Dermis blood vessel endothelial cell (primary cell): ENCODE measurements at places on chromosomes 2 and 18.

- peak; percentile 78 for DNase-seq
Observed at GRCh38 chr18:36809590-36810381, 19.0 kb downstream of the TPGS2 start.

- DNase-seq: peak; percentile 63
Observed at GRCh38 chr18:68623342-68623741, 91.6 kb downstream of the TMX3 start.

GRCh38 chr2:78351208-78351607 lies 674.3 kb upstream of the REG3G start:
- DNase-seq: no peak

GRCh38 chr2:198004173-198004572 lies 199.8 kb downstream of the PLCL1 start:
- no peak for DNase-seq

- DNase-seq: no peak
Observed at GRCh38 chr2:138823666-138824065, 43.5 kb upstream of the NXPH2 start.

- no peak for DNase-seq
Observed at GRCh38 chr2:105188343-105188742, 53.2 kb upstream of the GPR45 start.

DNA sequence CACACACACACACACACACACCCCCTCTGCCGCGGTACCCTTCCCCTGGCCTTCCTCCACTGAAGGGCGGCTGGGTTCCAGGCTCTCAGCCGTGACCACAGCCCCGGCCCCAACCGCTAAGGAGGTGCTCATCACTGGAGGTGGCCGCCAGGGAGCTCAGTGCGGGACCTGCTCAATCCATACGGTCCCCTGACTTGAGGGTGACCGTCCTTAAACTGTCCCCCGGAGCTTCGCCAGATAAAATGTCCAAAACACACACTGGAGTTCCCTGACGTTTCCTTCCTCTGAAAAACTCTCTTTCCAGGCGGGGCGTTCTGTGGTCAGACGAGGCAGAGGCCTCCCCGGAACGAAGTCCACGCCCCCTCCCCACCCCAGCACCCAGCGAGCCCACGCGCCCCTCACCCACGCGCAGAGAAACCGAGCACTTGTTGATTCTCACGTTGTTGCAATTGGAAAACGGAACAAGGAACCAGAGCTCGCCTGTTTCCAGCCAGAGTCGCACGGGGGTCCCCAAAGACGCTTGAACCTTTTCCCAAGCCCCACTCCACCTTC lies 1.4 kb downstream of the MBP start:
- DNase-seq: peak; percentile 26

DNA sequence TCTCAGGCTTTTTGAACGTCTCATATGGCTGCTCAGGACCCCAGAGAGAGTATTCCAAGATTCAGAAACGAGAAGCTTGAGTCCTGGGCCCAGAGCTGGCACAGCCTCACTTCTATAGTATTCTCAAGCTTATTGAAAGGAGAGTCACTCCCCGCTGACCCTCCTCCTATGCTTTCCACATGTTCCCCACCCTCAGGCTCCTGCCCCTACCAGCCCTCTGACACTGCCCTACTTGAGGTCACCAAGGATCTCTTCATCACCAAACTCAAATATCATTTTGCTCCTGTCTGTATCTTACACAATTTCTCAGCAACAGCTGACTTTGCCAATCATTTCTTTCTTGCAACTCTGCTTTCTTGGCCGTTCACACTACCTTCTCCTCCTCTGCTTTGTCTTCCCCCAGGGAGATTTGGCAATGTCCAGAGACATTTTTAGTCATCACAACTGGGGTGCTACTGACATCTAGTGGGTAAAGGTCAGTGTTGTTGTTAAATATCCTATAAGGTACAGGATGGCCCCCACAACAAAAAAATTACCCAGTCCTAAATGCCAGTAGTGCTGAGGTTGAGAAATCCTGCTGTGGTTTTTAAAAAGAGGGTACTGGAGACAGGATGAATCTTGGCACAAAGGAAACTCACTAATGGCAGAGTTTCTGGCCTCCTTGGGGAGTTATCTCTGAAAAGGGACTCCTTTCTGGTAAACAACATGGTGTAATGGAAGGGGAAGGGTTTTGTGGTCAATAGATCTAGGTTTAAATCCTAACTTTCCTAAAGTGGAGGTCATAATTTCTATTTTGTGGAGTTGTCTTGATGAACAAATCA lies 26.9 kb upstream of the INSIG2 start:
- peak; percentile 30 for DNase-seq

DNA sequence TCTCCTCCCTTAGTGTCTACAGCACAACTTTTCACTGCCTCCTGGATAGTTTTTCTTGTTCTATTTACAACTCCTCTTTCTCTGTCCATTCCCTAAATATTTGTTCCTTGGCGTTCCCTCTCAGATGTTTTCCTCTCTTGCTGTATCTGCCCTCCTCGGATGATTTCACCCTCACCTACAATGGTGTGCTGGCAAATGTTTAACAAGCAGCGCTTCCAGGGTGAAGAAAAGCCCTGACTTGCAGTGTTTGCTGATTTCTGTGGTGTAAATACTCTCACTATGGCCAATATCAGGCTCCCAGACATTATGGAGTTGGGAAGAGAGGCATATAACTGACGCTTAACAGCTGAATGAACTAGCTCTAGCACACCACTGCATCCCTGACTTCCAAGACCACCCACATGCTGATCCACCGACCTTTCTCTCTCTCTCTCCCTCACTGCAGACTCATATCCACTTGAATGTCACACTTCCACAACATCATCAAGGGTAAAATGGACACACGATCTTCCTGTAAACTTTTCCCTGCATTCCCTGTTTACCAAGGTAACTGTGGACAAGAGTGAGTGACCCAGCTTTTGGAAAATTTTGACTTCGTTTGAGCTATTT lies 31.5 kb upstream of the SPTBN1 start:
- DNase-seq: no peak

DNA sequence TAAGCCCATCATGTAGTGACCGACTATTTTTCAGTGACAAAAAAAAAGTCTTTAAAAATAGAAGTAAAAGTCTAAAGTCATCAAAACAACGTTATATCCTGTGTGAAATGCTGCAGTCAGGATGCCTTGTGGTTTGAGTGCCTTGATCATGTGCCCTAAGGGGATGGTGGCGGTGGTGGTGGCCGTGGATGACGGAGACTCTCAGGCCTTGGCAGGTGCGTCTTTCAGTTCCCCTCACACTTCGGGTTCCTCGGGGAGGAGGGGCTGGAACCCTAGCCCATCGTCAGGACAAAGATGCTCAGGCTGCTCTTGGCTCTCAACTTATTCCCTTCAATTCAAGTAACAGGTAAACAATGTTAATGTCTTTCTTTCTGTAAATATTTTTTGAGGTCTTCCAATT lies at the start of gene CD28:
CD28 (plus strand) TSS at position 237 of the 400 bp plus-strand sequence; CDS start at position 295, 58 bp downstream.
- no peak for DNase-seq

DNA sequence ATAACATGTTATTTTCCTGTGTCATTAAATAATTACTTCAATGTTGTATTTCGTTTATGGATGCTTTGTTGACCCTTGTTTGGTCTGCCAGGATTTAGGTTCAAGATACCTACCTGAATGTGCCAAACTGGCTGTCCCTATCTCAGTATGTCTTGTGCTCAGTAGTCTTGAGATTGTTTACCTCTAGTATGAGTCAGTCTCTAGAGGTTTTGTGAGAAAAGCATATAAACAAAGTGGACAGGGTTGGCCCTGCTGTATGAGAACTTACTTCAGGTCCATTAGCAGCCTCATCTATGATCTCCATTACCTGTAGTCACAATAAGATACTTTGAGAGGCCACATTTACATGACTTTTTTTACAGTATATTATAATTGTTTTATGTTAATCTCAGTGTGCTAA lies 17.8 kb downstream of the DDX18 start:
- no peak for DNase-seq

GRCh38 chr2:183349091-183349490 lies 224.8 kb downstream of the NUP35 start:
- DNase-seq: no peak

- no peak for DNase-seq
Observed at GRCh38 chr2:237453671-237454070, 33.4 kb upstream of the MLPH start.

GRCh38 chr2:223026357-223027110 lies 25.5 kb upstream of the KCNE4 start:
- peak; percentile 77 for DNase-seq

- peak; percentile 37 for DNase-seq
Observed at GRCh38 chr2:36753706-36754221, 57.3 kb downstream of the VIT start.

GRCh38 chr2:23042216-23042906 lies 342.6 kb upstream of the KLHL29 start:
- DNase-seq: no peak

GRCh38 chr2:20744366-20745335 lies 77.7 kb downstream of the GDF7 start:
- no peak for DNase-seq

GRCh38 chr2:50943791-50944190 lies 88.1 kb downstream of the NRXN1 start:
- no peak for DNase-seq

GRCh38 chr2:108278631-108279030 lies 10.1 kb upstream of the SULT1C2 start:
- no peak for DNase-seq

GRCh38 chr2:24107336-24107735 lies 15.8 kb downstream of the PFN4 start:
- DNase-seq: no peak

DNA sequence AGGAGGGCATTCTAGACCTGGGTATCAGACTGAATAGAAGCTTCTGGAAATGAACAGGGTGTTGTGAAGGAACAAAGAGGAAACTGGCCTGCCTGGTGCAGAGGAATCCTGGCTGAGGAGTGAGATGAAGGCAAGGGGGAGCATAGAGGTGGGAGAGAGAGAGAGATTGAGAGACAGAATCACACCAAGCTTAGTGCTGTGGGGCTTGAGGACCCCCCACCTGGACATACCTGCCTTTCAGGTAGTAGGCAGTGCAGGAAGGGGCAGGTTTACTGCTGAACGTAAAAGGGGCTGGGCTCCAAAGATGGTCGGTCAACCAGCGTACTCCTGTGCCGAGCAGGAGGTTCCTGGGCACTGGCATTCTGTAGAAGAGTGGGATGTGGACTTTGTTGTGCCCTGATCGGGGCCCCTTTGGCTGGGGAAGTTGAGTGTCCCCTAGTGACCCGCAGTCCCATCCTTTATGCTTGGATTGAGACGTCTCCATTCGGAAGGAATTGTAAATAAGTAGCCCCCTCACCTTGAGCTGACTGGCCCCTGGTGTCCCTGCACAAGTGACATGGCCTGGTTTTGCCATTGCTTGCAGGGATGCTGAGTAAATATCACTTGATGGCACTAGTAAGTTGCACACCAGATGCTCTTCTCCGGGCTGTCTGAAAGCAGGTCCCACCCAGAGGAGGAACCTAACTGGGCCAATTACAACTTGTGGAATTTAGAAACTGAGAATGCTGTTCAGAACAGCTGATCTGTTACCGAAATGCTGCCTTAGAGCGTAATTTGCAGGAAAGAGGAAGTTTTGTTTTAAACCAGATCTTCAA lies 1.4 kb downstream of the UBE2F start:
- DNase-seq: peak; percentile 42

DNA sequence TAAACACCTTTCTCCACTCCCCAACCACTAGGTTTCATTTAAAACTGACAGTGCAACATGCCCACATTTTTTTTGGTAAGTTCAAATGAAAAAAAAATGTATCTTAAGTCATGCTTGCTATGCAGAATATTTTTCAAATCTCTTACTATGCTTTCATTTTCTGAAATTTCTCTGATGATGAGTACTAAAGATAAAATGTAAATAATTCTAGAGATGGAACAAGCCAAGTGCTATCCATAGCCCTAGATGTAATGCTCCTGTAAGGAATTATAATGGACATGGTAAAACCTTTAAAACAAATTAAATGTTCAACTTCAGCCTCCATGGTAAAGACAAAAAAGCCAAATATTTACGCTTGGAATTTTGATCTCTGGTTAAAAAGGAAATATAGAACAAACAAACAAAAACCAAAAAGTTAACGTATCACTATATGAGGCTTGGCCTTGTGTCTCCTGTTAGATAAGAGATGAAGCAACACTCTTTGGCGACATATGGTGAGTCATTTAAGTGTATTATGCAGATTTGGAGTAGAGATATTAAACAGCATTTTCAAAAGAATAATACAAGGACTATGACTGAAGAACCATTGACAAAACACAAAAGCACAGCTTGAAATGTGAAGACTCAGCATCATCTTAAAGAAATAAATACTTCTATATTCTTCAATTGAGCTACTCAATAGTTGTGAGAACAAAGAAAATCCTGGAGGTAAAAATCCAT lies 392.0 kb upstream of the LYPD1 start:
- DNase-seq: no peak

GRCh38 chr2:82345910-82346309 lies 2041.4 kb upstream of the LRRTM1 start:
- DNase-seq: no peak

- DNase-seq: no peak
Observed at GRCh38 chr18:62678847-62679485, 36.4 kb upstream of the PHLPP1 start.

DNA sequence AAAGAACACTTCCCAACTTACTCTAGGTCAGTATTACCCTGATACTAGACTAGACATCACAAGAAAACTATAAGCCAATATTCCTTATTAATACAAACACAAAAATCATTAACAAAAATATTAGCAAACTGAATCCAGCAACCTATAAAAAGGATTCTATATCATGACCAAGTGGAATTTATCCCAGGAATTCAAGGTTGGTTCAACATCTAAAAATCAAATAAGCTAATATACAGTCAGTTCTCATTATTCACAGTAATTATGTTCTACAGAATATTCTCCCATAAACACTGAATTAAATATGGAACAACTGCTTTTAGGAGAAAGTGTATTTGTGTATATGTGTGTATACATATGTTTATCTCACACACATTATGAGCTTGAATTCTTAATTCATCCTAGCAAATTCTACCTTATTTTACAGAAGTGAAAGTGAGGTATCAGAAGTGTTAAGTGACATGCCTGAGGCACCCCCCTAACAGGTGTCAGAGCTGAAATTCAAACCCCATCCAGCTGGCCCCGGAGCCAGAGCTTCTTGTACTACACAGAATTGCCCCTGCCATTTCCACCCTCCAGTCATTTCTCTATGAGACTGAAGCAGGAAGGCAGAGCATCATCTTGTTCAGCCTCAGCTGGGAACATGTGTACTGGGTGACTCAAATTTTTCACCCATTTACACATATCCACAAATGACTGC lies 77.8 kb downstream of the MALT1 start:
- no peak for DNase-seq

DNA sequence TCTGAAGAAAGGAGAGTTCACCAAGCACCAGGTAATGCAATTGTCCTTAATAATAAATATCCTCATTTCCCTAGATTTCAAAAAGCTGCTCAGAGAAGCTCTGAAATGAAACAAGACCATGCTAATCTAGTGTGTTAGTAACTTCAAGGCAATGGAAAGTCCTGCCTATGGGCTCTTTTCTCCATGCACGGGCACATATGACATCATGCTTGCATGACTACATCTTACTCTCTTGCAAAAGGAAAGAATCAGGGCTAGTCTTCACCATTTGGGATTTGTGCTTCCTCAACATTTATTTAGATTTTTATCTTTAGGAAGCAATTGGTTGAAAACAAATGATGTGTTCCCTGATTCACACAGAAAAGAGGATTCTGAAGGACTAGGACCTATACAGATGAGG lies 204.0 kb upstream of the POU3F3 start:
- no peak for DNase-seq
